ENCODE measurements at places on chromosomes 16 and 17.

DNA sequence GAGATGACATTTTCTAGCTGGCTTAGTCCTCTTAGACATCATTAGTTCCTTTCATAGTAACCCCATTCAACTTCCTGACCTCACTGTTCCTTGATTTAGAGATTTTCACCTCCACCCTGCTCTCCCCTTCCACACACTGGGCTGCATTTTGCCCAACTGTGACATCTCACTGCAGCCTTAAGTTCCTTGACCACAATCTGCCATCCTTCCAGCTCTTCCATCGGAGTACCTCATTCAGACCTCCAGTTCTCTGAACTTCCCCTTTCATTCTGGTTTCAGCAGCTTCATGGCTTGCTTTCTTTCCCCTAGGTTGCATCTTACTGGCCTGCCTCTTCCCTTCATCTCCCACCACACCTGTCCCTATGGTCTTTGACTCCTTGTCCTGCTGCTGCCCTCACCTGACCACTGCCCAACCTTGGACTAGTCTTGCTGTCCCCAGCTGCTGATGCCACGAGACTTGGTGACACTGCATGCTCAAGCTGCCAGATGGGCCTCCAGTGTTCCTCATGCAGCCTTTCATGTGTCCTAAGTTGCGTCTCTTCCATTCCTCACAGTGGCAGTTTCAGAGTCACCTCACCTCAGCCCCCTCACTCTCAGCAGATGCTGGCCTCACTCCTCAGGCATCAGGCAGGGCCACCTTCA lies 40.8 kb downstream of the NUP88 start:
- DNase-seq, result no peak

DNA sequence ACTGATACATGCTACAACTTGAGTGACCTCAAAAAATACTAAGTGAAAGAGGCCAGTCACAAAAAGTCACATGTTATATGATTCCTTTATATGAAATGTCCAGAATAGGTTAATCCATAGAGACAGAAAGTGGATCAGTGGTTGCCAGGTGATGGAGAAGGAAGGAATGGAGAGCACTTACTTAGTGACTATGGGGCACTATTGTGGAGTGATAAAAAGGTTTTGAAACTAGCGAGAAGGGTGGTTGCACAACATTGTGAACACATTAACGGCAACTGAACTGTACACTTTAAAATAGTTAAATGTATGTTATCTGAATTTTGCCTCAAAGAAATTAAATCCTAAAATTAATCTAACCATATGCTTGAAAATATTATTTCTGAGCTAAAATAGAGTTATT lies 25.9 kb downstream of the AMFR start:
- no peak for DNase-seq

- DNase-seq, result no peak
Observed at GRCh38 chr16:85566561-85567100, 46.5 kb upstream of the GSE1 start.

- peak; percentile 89 for DNase-seq
Observed at GRCh38 chr17:82863941-82864712, 24.3 kb upstream of the ZNF750 start.

- no peak for DNase-seq
Observed at GRCh38 chr16:64866021-64866420, 255.8 kb downstream of the CDH11 start.

GRCh38 chr16:58413359-58413758 lies 21.1 kb downstream of the GINS3 start:
- DNase-seq, result no peak

DNA sequence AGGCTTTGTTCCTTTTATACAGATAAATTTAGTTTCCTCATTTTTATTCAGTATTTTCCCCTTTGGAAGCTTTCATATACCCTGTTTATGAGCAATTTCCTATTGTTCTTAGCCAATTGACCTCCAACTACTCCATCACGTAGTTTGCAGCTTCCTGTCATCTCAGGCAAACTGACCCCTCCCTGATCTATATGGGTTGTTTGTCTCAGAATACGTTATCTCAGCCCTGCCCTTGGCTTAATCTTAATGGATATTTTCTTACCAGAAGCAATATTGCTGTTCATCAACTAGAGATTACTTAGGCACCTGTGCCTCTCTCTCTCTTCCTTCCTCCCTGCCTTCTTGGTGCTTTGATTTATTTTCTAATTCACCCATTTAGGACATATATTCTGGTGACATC lies 81.2 kb downstream of the ZNF18 start:
- no peak for DNase-seq

GRCh38 chr17:66313325-66313724 lies 10.9 kb downstream of the PRKCA start:
- no peak for DNase-seq

DNA sequence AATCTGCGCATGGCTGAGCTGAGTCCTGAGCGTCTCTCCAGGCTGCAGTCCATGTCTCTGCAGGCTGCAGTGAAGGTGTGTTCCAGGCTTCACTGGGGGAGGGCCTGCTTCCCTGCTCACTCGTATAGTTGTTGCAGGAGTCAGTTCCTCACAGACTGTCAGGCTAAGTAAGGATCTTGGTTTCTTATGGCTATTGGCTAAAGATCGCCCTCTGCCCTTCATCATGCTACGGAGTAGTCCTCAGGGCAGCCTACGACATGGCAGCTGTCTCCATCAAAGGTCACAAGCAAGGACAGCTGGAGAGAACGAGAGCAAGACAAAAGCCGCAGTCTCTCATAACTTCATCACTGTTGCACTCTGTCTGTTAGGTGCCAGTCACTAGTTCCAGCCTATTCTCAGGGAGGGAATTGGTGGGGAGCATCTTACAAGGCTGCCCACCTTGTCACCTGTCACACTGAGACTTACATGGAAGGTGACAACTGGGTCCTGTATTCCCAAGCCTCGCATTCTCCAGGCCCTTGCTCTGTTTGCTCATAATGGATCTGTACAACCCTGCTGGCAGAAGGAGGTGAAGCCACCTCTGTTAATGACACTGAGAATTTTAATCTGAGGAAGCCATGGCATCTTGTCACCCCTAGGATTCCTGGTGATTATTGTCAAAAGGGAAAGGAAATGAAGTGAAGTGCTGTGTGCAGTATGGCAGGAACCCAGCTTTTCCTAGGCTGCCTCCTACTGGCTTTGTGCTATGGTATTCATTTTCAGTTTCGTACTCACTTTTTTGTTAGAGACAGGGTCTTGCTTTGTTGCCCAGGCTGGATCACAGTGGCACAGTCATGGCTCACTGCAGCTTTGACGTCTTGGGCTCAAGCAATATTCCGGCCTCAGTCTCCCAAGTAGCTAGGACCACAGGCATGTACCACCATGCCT lies 43.4 kb downstream of the MFSD11 start:
- no peak for DNase-seq

GRCh38 chr16:90037276-90037675 lies 18.0 kb upstream of the DBNDD1 start:
- DNase-seq, result no peak

- no peak for DNase-seq
Observed at GRCh38 chr16:89005201-89006035, 28.4 kb upstream of the CBFA2T3 start.

DNA sequence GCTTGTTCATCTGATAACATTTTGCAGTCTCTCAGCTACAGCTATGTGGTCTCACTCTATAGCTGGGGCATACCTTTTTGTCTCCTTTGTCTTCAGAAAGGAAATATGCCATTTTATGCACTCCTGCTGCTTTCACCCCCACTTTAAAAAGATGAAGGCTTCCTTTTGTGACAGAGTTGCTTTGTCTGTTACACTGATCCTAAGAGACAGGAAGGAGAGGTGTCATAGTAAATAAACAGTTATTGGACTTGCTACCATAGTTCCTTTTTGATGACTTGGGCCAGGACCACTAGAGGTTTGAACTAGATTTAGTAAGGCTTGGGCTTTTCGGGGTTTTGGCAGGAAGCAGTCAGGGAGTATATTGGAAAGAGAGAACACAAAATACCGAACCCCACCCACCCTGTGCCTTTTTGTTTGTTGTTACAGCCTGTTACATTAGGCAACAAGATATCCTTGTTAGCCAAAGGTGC lies 1.8 kb upstream of the METTL9 start:
- DNase-seq, result no peak

DNA sequence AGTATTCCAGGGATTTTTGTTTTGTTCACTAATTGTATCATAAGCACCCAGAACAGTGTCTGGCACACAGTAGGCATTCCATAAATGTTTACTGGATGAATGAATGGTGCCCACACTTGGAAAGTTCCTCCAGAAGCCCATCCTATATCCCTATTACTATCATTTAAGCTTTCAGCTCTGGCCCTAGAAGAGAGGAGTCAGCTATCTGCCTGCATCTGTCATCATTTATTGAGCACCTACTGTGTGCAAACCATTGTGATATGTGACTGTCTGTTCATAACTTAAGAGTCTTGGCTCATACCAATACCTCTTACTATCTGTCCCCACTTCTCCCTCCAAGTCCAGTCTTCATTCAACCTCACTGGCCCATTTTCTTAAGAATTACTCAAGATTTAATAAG lies 20.1 kb upstream of the SP6 start:
- DNase-seq, result no peak

DNA sequence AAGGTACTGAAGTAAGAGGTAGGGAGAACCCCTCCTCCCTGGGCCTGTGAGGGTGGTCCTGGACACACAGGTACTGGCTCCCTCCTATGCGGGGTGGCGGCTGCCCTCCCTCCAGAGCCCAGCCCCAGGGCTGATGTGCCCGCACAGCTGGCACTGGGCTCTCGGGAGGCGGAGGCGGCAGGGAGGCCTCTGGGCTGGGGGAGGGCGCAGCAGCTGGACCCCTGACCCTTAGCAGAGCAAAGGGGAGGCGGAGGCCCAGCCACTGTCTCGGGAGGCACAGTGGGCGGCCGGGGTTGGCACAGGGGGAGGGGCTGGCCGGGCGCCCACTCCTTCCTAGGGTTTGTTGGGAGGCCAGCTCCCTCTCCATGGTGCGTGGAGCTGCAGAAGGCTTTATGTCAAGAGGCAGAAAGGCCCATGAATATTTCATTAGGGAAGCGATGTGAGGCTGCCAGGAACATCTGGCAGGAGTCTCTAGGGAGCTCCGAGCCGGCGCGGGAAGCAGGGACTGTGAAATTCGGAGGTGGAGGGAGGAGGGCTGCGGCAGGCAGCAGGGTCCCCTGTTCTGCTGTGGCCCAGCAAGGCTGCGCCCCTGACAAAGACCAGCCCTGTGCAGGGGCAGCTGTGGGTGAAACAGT lies 44.1 kb upstream of the ACSF3 start:
- no peak for DNase-seq

- DNase-seq, result no peak
Observed at GRCh38 chr17:56774650-56775049, 59.1 kb downstream of the C17orf67 start.

DNA sequence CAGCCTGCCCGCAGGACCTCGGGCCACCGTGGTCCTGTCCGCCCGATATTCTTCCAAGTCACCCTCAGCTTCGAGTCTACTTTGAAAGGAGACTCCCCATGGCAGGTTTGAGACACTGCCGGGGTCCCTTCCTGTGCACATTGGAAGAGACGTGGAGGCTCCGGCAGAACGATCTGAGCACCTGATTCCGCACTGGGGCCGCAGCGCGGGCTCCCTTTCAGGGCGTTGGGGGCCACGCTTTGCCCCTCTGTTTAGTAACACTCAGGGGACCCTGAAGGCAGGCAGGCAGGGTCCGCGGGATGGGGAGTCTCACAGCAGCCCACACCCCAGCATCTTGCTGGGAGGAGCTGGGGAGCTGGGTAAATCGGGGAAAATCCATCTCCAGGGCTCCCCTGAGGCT lies 30.6 kb downstream of the SOX8 start:
- no peak for DNase-seq

- DNase-seq, result no peak
Observed at GRCh38 chr16:11233727-11234376, 22.2 kb downstream of the SOCS1 start.

- no peak for DNase-seq
Observed at GRCh38 chr17:81609541-81610311, 27.2 kb downstream of the NPLOC4 start.

DNA sequence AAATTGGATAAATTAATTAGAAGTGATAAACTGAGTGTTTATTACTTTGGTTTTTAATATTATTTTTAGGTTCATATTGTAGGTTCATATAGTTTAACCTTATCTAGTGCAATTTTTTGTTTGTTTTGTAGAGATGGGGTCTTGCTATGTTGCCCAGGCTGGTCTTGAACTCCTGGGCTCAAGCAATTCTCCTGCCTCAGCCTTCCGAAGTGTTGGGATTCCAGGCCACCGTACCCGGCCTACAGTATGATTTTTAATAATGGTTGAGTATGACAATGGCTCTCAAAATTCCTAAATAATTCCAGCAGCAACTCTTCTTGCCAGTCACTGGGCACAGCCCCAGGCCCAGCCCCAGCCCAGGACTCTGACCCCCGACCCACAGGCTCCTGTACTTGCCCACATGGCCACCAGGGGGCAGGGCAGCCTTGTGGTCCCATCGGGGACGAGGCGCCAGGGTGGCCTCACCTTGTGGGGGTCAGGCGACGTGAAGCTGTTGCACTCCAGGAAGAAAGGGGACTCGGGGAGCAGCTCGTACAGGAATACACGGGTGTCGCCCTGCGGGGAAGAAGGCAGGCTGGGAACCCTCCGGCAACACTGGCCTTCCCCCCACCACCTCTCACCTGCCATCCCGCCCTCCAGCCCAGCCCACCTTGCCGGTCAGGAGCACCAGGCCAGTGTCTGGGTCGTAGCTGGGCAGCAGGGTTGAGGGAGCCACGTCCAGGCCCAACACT lies 7.9 kb upstream of the PAM16 start:
- peak; percentile 64 for DNase-seq

DNA sequence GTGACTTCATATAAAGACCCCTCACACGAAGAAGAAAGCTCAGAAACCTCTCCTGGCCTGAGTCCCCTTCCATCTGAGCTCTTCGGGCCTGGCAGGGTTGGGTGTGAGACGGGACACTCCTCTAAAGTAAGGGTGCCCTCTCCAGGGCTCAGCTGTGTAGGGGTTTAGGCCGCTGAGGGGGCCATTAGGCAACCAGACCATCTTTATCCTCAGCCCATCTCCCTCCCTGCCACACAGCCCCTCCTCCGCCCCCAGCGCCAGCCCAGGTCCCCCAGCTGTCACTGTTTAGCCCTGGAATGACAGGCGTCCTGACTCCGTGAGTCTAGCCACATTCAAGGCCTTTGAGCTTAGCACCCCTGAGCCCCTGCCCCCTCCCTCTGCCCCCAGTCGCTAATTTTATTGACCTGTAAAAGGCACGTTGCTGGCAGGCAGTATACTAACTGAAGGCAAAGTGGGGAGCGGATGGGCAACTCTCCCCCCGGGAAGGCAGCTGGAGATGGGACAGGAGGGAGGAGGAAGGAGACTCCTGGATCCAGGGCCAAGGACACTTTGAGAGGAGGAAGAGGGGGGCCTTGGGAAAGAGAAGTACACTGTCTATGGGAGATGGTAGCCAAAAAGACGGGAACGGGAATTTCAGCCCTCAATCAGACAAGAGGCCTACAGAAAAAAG lies 592 bp upstream of the ZNF385C start:
- no peak for DNase-seq

DNA sequence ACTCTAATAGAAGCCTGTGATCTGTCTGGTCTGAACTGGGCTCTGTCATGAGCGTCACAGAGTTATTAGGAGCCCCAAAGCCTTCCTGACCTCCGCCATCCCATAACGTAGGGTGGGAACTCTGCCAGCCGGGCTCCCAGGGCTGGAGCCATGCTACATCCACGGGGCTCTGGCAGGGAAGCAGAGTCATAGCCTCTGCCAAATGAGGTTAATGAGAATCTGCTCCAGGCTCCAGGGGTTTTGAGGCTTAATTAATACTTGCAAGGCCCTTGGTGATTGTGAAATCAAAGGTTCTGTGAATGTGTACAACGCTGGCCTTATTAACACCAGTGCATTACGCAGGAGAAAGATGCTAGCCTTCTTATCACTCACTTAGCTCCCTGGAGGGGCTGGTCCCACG lies 42.4 kb upstream of the ZFP90 start:
- DNase-seq, result no peak

GRCh38 chr16:26453215-26453614 lies 613.5 kb upstream of the C16orf82 start:
- no peak for DNase-seq

Measured in GM19239 (cell line).